Neural progenitor cell (in vitro differentiated cells): ENCODE measurements at places on chromosomes 2 and 18. TPM values are rescaled to one million over a fixed set of nuclear protein-coding genes. Genes with fewer than 3 reads are reported as not detected.
A peak's percentile ranks its signal among the peaks of the same experiment; 100 is the strongest.

GRCh38 chr18:25223211-25223610, 128.8 kb downstream of the ZNF521 start:
- H3K27me3 ChIP-seq = no peaks in the 10 kb centered on the region
- H3K4me3 ChIP-seq = no peak overlapping the region
- peaks cover 33% of the 10 kb centered on the region for H3K36me3 ChIP-seq
- peaks cover 13% of the 10 kb centered on the region for H3K4me1 ChIP-seq
- H3K27ac ChIP-seq = no peak overlapping the region

DNA sequence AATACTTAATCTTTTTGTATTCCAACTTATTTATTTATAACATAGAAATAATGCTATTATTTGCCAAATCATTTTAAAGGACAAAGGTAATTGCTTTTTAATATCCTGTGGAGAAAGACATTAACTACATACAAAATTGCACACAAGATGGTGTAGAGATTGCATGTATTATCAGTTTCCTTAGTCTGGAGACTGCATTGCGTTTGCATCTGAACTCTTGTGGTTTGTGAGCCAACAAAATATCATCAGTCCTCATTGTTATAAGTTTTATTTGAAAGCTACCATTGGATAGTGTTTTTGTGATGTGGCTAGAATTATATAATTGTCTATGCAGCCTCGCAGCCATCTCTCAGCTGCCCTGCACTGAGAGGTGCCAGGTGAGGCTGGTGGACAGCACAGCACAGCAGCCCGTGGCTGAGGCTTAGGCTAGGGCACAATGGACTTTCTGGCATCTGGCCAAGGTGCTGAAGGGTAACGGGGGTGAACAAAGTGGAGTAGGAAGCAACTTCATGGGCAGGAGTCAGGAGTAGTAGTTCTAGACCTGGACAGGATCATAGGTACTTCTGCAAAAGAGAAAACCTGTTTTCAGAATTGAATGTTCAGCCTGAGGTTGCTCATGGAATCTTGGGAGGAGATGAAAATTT, 15.1 kb downstream of the RASGRP3 start:
- no peaks in the 10 kb centered on the region for H3K4me1 ChIP-seq
- DNase-seq = peak; percentile 54
- no peak overlapping the region for H3K27ac ChIP-seq
- no peak overlapping the region for H3K4me3 ChIP-seq
- H3K27me3 ChIP-seq = no peaks in the 10 kb centered on the region
- no peaks in the 10 kb centered on the region for H3K36me3 ChIP-seq

C1GALT1C1L gene
- 0.12 TPM in 1 of 2 replicates, not detected in the other for total RNA-seq

FAM228A gene
- total RNA-seq = 0.34 TPM in 1 of 2 replicates, not detected in the other

GRCh38 chr2:52536929-52537460, 1230.6 kb upstream of the CHAC2 start:
- no peaks in the 10 kb centered on the region for H3K36me3 ChIP-seq
- H3K4me1 ChIP-seq = no peaks in the 10 kb centered on the region
- H3K27ac ChIP-seq = no peak overlapping the region
- H3K4me3 ChIP-seq = no peak overlapping the region
- DNase-seq = no peak

GRCh38 chr2:193428336-193428818, 1233.6 kb upstream of the TMEFF2 start:
- H3K27me3 ChIP-seq = no peaks in the 10 kb centered on the region
- peaks cover 6% of the 10 kb centered on the region for H3K4me1 ChIP-seq
- no peak overlapping the region for H3K4me3 ChIP-seq
- no peaks in the 10 kb centered on the region for H3K36me3 ChIP-seq
- H3K27ac ChIP-seq = no peak overlapping the region

- H3K36me3 ChIP-seq = no peaks in the 10 kb centered on the region
- no peak overlapping the region for H3K27ac ChIP-seq
Observed at GRCh38 chr2:239143858-239144712, 256.7 kb downstream of the HDAC4 start.

- H3K36me3 ChIP-seq = no peaks in the 10 kb centered on the region
- no peaks in the 10 kb centered on the region for H3K4me1 ChIP-seq
- H3K27ac ChIP-seq = no peak overlapping the region
- no peak overlapping the region for H3K4me3 ChIP-seq
Observed at GRCh38 chr2:68362069-68362468, 3.0 kb upstream of the PLEK start.

- DNase-seq = no peak
- H3K27ac ChIP-seq = no peak overlapping the region
- no peaks in the 10 kb centered on the region for H3K4me1 ChIP-seq
- no peaks in the 10 kb centered on the region for H3K36me3 ChIP-seq
- no peaks in the 10 kb centered on the region for H3K27me3 ChIP-seq
Observed at GRCh38 chr18:73976433-73976832, 171.2 kb downstream of the FBXO15 start.
